ENCODE measurements at places on chromosomes 1 and 21.

DNA sequence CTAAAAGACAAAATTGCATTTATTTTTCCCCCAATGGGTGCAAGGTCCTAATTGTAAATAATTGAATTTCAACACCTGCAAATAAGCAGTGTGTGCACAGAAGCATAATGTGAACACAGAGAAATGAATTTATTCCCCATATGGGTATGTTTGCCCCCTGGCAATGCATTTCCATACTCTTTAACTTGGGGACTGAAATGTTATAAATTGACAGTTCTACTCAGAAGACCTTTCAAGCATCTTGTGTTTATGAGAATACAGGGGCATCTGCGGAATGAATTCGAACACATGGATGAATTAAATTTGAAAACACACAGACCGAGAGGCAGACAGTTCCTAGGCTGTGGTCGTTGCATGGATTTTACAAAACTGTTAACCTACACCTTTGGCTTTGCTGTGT is 3.5 kb downstream of the PBX1 start:
- peak; percentile 45 for DNase-seq

- no peak for DNase-seq
Measured at GRCh38 chr1:246528933-246529731, 22.1 kb upstream of the SMYD3 start.

DNA sequence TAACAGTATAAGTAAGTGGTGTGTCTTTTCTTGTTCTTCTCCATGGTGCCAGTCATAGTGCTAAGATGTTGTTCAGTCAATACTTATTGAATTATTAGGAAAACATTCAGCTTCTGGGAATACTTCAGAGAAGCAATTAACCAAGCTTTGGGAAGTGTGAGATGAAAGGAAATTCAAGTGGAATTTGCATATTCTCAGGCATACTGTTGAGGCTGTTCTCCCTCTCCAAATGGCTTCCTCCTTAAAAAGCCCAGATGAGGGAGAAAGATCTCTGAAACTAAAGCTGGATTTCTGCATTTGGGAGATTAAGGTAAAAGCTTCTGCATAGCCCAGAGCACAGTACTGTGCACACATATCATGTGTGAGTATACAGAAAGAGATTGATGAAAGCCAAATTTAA is 73.4 kb downstream of the MACF1 start:
- no peak for DNase-seq

DNA sequence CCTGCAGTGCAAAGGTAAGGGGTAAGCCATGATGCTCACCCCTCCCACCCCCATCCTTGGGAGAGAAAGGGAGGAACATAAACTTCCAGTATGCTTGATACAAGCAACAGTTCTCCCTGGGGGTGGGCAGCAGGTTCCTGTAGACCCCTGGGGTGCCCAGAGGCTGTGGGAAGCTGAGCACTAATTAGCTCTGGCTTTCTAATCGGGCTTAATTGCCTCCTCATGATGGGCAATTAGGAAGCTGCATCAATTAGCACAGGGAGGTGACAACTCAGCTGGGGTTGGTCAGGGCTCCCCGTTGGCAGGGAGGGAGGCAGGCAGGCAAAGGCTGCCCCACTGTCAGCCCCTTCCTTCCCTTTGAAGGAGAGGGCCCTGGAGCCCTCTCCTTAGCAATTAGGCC is 15.7 kb upstream of the LMNA start:
- DNase-seq = no peak

DNA sequence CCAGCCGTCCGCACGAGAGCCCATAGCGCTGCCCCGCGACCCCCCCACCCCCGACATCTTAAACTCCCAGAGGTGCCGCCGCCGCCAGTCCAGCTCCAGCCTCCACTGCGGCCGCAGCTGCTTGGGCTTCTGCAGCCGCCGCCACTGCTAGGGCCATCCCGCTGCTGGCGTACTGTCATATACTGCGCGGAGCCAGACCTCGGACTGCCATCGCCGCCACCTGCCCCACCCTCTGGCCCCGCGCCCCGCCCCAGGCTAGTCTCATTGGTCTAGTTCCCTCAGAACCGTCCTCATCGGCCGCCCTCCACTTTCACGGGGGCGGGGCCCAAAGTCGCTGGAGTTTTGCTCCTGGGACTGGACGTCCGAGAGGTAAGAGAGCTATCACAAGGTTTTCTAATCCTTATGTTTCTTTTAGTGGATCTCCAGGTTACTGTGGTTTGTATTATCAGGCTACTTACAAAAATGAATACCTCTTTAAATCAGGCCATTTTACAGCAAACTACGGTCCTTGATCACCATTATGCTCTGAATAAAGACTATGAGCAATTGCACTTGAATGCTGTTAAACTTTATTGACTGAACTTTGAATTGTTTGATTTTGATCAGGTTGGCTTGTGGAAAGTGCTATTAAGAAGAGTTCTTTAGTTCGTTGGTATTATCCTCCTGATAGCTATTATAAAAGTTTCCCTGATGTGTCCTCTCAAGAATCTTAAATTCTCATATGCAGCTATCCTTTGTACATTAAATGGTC is 2.8 kb upstream of the CD1D start:
- DNase-seq = peak; percentile 46

- DNase-seq = peak; percentile 41
Measured at GRCh38 chr1:78079580-78079979, 33.8 kb downstream of the GIPC2 start.

DNA sequence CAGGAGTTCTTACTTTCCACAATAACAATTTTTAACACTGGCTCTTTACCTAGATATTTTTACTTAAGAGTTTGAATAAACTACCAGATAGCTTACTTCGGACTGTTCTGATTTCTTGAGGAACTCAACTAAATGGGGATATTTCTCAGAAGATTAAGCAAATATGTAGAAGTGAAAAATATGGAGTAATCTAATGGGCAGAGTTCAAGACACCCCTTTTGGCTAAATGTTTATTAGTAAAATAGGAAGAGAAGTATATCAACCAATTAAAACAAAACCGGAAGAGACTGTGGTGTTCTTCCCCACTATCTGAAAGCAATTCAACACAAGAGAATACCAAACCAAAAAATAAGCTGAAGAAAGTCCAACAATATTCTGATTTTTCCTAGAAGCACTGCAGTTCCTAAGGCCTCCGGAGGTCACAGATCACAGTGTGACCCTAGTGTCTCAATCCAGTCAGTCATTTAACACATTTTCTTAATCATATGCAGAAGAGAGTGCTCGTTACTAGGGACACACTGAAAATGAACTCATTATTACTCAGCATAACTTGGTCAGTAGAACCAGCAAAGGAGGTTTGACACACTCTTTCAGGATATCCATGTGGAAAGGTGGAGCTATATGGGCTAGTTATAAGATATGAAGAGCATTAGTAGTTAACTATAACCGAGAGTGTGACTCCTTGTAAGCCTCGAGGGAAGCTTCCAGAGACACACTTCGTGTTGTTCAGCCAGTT is 5.2 kb downstream of the SIPA1L2 start:
- DNase-seq = peak; percentile 7

GRCh38 chr1:14599183-14599791 is 802 bp downstream of the KAZN start:
- DNase-seq = no peak

DNA sequence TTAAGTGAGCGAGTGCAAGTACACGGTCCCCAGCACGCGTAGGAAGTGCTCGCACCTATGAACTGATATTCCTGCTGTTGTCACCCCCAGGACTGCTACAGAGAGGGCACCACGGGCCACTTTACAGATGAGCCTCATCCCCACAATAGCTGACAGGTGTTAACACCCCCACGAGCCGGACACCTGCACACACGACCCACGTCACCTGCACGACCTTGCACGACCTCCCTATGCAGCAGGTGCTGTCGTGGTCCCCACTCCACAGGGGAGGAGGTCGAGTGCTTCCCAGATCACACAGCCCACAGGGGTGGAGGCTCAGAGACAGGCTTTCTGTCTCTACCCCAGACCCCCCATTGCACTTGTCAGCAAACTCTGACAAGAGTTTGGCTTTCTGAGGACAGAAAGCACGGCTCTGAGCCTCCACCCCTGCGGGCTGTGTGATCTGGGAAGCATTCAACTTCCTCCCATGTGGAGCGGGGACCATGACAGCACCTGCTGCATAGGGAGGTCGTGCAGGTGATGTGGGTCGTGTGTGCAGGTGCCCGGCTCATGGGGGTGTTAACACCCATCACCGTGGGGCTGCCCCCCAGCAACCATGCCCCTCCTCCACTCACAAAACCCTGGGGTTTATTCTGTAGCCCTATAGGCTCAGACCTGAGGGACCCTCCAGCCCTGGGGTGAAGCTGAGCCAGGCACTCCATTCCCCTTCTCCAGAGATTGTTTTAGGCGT is 80.8 kb downstream of the MATN1 start:
- DNase-seq = no peak

DNA sequence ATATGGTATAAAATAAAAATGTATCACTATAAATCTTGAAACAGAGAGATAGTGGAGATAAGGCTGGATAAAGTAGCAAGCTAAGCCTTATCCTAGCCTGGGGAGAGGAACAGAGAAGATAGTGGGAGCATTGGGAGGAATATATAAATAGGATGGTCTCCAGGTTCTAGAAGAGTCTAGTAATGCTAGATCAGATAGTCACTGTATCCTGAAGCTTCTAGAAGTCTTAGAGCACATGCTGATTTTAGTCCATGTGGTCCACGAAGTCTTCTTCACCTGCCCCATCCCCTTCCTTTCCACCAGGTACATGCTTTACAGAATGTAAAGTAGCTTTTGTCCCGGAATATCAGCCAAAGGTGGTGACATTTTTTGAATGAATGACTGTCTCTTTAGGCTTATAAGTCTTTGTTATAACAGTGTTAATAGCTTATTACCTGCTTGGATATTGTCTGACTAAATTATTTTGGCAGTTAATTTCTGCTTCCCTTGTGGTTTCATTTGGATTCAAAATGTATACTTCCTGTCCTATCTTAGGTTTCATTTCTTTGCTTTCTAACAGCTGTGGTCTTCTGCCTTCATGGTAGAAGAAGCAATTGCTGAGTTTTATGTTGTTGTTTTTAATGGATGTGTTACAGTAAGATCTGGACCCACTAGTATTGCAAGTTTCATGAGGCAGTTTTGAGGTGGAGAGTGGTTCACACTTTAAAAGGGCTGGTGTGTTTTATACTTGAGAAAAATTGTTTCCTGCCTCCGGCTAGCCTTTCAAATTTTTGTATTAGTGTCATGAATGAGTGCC is 5.9 kb downstream of the SMG7 start:
- DNase-seq = no peak

DNA sequence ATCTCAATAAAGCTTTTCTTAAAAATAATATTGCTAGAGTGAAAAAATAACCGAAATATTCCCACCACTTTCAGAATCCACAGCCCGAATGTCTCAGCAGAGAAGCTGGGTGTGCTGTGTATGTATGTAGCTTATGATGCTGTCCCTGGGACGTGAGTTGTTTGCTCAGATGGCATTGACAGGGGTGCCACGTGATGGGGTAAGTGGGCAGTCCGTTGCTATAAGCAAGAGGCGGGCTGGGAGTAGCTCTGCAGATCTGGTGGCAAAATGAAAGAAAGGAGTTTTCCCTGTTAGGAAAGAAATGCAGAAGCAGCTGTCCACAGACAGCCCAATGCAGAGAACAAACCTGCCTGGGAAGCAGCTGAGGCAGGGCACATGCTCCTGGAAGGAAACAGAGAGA is 3.8 kb upstream of the FAM20B start:
- peak; percentile 24 for DNase-seq

DNA sequence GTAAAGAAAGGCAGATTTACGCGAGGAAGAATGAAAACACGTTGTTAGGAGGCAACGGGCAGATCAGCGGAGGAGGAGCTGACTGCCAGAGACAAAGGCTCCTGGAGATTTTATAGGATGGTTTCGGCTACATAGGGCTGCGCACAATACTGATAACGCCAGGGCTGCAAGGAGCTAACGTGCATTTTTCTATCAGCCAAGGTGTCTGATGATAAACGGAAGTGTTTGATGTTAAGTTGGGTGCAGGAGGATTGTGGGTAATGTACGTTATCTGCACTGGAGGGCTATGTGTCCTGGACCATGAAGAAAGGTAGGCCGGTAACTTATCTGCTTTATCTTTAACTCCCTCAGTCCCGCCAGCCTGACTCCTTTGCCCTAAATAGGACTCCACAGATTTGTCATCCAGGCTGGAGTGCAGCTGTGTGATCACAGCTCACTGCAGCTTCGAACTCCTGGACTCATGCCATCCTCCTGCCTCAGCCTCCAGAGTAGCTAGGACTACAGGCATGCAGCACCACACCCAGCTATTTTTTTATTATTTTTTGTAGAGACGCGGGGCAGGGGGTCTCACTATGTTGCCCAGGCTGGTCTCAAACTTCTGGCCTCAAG is 29.6 kb downstream of the SETD4 start:
- peak; percentile 57 for DNase-seq

DNA sequence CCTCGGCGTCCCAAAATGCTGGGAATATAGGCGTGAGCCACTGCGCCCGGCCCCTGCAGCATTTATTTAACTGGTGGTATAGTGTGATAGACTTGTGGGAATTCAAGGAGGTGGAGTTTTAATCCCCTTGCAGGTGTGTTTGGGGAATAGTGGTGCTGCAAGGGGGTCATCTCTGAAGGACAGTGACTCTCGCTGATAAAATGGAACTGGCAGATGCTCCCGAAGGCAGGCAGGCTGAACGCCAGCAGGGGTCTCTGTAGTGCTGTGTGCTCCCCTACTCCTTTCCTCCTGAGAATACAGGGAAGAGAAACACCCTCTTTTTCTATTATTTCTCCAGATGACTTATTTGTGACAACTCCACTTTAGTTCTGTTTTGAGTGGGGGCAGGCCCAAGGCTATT is 4.0 kb downstream of the OSCP1 start:
- no peak for DNase-seq

DNA sequence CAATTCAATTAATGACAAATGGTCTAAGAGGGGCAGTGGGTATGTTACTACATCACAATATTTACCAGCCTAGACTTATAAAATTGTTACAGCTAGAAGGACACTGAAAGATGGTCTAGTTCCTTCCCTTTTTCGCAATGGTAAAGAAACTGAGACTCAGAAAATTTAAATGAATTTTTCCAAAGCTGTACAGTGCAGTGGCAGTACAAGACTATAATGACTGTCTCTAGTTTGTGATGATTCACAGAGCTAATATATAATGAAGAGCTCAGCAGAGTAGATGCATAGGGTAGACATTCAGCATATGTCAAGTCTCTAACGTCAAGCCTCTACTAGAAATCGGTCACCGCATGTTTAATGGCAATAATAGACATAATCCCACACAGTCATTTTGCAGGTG is 4.6 kb downstream of the PLPP3 start:
- DNase-seq = no peak

DNA sequence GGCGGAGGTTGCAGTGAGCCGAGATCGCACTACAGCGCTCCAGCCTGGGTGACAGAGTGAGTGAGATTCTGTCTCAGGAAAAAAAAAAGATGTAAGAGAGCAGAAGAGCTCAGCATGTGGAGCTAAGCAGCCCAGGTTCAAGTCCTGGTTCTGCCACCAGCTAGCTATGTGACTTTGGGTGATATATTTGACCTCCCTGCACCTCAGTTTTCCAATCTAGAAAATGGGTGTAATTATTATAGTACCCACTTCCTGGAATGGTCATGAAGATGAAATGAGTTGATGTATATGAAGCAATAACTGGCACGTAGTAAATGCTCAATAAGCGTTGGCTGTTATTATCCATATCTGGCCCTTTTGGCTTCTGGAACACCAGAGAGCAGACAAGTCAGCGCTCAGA is 38.2 kb downstream of the CAMK2N1 start:
- no peak for DNase-seq

Data from fibroblast of mammary gland (primary cell).